ENCODE measurements at places on chromosomes 12 and 14.

DNA sequence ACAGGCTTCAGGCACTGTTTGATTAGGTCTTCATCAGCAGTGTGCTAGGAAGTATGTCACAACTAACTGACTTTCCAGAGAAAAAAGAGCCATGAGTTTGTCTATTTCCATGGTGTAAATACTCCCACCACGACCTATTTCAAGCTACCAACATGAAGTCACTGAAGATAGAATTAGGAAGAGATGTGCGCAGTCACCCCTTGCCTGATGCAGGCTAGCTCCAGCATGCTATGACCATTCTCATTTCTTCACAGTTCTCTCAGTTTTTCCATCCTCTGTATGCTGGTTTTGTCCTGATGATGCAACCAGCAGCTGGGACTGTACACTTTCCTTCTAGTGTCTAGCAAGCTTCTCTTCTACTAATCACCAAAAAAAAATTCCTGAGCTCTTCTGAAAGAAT is 191.6 kb upstream of the NUDT4 start:
- no peak for DNase-seq

DNA sequence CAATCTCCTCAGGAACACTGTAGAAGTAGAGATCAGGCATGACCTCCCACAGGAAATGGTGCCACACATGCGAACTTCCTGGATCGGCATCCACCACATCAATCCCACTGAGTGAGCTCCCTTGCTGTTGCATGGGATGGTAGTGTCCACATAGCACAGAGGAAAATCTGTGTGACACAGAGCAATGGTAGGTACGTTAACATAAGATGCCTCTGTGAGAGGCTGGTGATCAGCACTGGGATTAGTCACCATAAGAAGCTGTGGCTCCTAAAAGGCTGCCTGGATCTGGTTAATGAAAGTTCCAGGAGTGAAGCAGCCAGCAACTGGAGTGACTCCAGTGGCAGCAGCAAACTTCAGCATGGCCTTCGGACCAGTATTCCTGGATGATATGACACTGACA is 21.8 kb downstream of the WDHD1 start:
- DNase-seq, result no peak

GRCh38 chr14:29391801-29392200 is 535.8 kb downstream of the PRKD1 start:
- DNase-seq, result no peak

GRCh38 chr12:70430400-70430799 is 64.3 kb downstream of the KCNMB4 start:
- DNase-seq, result no peak

- no peak for DNase-seq
Measured at GRCh38 chr12:68951652-68952051, 18.7 kb upstream of the CPM start.

DNA sequence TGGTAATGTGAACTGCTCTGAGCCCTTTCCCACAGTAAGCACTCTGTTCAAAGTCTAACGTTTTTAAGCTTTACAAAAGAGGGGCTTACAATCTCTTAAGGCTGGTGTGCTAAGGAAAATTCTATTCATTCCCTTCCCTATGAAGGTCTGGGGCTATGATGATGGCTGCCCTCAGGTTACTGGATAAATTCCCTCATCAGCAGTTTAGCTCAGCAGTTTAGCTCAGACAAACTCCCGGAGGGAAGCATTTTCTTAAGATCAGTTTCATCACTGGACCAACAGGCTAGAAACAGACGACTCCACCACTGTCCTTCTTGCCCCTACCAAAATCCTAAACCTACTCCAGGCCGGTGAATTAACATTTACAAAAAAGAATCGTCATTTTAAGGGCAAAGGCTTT is 19.1 kb downstream of the ERP29 start:
- no peak for DNase-seq

- peak; percentile 61 for DNase-seq
Measured at GRCh38 chr12:90940872-90941499, 14.0 kb downstream of the CCER1 start.

Measured in HT-29 (cell line).